Caco-2 (cell line): ENCODE measurements at places on chromosomes 1 and 21.

- no peaks in the 10 kb centered on the region for H3K27me3 ChIP-seq
- no peak overlapping the region for H3K4me3 ChIP-seq
- H3K27ac ChIP-seq = no peak overlapping the region
- H3K4me1 ChIP-seq = no peaks in the 10 kb centered on the region
- DNase-seq = no peak
Observed at GRCh38 chr1:1264868-1265272, 8.8 kb downstream of the UBE2J2 start.

DNA sequence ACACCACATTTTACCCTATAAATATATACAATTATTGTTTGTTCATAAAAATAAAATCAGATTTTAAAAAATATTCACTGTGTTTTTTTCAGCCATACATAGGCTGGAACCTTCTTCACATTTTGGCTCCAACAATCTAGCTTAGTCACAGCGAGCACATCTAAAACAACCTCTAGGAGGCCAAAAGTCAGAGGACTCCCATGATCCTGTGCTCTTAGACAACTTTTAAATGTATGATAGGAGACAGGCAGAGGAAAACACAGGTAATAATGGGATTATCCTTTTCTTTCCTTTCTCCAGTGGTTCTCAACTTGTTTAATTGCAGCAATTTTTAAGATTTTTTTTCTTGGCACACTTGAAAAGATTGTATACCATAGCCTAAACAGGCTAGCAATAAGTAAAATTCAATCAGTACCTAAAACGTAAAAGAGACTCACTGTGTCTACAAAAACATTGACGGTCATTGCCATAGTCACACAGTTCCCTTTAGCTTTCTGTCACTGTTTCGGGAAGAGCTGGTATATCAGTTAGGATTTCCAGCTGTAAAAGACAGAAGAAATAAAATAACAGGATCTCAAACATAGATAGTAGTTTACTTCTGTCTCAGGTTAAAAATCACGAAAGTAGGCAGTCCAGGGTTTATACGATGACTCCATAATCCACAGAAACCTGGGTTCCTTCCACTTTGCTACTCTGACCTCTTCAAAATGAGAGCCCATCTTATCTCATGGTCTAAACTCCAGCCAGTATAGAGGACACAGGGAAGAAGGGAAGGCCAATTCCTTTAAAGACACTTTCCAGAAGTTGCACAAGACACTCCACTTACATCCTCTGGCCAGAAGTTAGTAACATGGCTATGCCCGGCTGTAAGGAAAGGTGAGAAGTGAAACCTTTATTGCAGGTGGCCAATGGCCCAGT is 39.2 kb upstream of the CR1L start:
- H3K27me3 ChIP-seq = no peaks in the 10 kb centered on the region
- DNase-seq = no peak
- H3K27ac ChIP-seq = no peak overlapping the region
- 0 out of 2 replicates have a peak, but pooled peaks cover 4% of the 10 kb centered on the region for H3K4me1 ChIP-seq
- no peak overlapping the region for H3K4me3 ChIP-seq
- H3K36me3 ChIP-seq = no peaks in the 10 kb centered on the region

DNA sequence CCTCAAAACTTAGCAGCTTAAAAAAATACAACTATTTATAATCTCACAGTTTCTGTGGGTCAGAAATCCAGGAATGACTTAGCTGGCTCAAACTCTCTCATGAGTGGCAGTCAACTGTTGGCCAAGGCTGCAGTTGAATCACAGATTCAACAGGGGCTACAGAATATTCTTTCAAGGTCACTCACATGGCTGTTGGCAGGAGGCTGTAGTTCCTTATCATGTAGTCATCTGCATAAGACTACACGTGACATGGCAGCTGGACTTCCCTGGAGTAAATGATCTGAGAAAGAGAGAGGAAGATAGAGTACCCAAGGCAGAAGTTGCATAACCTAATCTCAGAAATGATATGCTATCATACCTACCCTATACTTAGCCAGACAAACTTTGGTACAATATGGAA is 75.2 kb upstream of the TSPAN2 start:
- no peaks in the 10 kb centered on the region for H3K36me3 ChIP-seq
- H3K27me3 ChIP-seq = no peaks in the 10 kb centered on the region
- no peaks in the 10 kb centered on the region for H3K4me1 ChIP-seq
- H3K4me3 ChIP-seq = no peak overlapping the region
- DNase-seq = no peak
- H3K27ac ChIP-seq = no peak overlapping the region

DNA sequence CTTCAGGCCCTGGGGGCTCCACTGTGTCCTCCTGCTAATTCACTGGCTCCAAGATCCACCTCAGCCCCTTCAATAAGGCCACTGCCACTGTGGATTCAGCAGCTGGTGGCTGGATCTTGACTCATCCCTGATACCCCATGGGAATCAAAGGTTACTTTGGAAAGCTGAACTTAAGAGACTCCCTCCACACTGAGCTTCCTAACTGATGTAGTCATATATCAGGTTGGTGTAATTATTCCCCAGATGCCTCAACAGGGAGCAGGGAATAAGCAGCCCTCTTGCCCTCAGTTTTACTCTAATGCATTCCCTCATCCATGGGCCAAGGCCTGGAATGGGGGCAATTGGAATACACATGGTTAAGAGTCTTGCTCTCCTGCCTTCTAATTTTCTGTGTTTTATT is 164.6 kb downstream of the FASLG start:
- no peak overlapping the region for H3K4me3 ChIP-seq
- no peaks in the 10 kb centered on the region for H3K36me3 ChIP-seq

DNA sequence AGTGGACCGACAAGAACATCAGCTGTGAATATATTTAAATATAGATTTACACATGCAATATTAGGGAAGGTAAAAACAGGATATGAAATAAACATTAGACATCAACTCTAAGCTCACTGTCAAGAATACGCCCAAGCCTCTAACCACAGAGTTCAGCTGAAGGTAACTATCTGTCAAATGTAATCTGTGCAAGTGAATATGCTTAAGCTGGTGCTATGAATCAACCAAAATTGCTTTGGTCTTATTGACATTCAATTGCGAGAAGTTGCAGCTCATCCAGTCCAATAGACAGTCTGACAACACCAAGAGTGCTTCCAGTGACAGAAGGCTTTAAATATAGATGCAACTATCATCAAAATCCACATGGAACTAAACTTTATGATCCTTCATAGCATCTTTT is 32.3 kb downstream of the USH2A start:
- no peaks in the 10 kb centered on the region for H3K27me3 ChIP-seq
- DNase-seq = no peak
- H3K27ac ChIP-seq = no peak overlapping the region
- no peaks in the 10 kb centered on the region for H3K36me3 ChIP-seq

- H3K27ac ChIP-seq = peak overlapping the region; percentile 81
- H3K36me3 ChIP-seq = no peaks in the 10 kb centered on the region
- H3K27me3 ChIP-seq = no peaks in the 10 kb centered on the region
- H3K4me1 ChIP-seq = peaks cover 63% of the 10 kb centered on the region
- no peak for DNase-seq
Observed at GRCh38 chr1:42340901-42341300, 5.9 kb upstream of the FOXJ3 start.

- H3K4me3 ChIP-seq = no peak overlapping the region
- peaks cover 13% of the 10 kb centered on the region for H3K4me1 ChIP-seq
- peak; percentile 61 for DNase-seq
- H3K27me3 ChIP-seq = no peaks in the 10 kb centered on the region
- peak overlapping the region; percentile 70 for H3K27ac ChIP-seq
- no peaks in the 10 kb centered on the region for H3K36me3 ChIP-seq
Observed at GRCh38 chr1:109792056-109792831, 28.5 kb upstream of the EPS8L3 start.

- no peak for DNase-seq
- no peak overlapping the region for H3K27ac ChIP-seq
- peaks cover 40% of the 10 kb centered on the region for H3K4me1 ChIP-seq
- H3K4me3 ChIP-seq = no peak overlapping the region
- H3K36me3 ChIP-seq = no peaks in the 10 kb centered on the region
Observed at GRCh38 chr1:159973350-159973940, 19.4 kb upstream of the SLAMF9 start.

DNA sequence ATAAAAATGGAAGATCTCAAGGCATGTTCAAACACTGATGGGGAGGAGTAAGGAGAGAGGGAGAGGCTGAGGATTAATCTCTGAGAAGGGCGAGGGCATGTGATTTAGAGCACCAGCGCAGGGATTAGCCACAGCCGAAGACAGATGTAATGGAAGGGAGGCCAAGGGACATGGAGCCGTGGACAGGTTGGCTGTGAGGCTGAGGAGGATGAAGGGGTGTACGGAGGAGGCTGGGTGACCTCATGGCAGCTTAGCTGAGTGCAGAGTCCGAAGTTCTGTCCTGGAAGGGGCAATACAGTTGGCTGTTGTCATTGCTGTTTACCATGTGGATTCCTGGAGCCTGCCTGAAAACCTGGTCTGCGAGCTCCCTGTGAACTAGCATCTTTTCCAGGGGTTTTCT is 342.8 kb downstream of the RPS6KC1 start:
- H3K4me1 ChIP-seq = peaks cover 11% of the 10 kb centered on the region
- H3K4me3 ChIP-seq = no peak overlapping the region
- no peak overlapping the region for H3K27ac ChIP-seq
- no peaks in the 10 kb centered on the region for H3K36me3 ChIP-seq

DNA sequence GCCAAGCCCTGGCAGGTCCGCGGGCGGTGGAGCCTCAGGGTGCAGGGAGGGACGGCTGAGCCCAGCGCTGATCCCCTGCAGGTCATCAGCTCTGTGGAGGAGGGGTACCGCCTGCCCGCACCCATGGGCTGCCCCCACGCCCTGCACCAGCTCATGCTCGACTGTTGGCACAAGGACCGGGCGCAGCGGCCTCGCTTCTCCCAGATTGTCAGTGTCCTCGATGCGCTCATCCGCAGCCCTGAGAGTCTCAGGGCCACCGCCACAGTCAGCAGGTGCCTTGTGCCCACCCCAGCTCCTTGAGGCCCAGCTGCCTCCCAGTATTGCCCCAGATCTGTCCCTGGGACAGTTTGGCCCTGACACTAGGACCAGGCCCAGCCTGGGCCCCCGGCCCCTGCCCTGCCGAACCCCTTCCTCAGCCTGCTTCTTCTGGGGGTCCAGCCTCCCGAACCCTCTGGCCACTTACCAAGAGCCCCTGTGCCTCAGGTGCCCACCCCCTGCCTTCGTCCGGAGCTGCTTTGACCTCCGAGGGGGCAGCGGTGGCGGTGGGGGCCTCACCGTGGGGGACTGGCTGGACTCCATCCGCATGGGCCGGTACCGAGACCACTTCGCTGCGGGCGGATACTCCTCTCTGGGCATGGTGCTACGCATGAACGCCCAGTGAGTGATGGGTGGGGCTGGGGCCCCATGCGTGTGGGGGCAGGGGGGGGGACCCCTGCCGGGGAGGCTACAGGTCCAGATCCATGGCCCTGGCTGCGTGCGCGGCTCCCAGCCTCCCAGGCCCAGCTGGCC is 35.4 kb upstream of the C1QA start:
- H3K27ac ChIP-seq = no peak overlapping the region
- H3K4me1 ChIP-seq = no peaks in the 10 kb centered on the region
